B cell (primary cell): ENCODE measurements at places on chromosomes 5 and 9. TPM values are rescaled to one million over a fixed set of nuclear protein-coding genes. Genes with fewer than 3 reads are reported as not detected.

GRCh38 chr9:123084256-123084655 is 50.8 kb downstream of the GPR21 start:
- no peak for DNase-seq

DNA sequence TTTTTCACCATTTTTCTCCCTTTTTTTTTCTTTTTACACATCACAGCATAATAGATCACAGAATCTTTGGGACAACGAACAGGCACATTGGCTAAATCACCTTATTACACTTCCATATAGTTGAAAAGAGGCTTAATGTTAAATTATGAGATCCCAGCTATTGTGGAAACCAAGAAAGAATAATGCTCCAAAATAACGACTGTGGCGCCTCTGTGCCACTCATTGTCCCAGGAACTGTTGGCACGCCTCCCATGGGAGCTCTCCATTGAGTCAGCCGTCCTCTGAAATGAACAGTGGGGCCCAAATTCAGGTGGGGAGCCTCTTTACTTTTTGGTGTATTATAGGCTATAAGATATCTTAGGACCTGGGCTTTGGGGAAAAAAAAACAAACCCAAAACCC is 82.2 kb upstream of the NFIB start:
- DNase-seq, result no peak

- no peak for DNase-seq
Measured at GRCh38 chr5:33430983-33431382, 9.8 kb upstream of the TARS1 start.

DNA sequence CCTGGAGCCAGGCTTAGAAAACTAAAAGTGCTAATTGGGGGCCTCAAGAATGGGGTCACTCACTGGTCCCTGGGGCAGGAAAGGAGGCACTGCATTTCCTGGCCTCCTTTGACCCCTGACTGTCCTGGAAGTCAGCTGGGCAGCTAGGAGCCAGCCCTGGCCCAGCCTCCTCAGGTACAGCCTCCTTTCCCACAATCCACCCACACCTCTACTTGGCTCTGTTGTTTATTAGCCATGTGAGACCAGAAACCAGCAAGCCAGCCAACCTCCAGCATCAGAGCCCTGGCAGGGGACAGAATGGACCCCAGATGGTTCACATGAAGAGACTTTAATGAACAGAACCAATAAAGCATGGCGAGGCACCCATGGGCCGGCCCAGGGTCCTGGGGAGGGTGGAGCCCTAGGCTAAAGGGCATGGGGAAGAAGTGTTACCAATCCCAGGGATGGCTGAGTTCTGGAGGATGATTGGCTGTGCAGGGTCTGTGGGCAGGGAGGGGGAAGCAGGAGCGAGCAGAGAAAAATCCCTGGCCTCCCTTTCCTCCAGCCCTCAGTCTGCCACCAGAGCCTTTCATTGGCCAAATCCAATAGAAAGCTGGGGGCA is 55.3 kb upstream of the ANGPTL2 start:
- DNase-seq, result no peak

ADAMTS6 gene
- 11.9 and 12.3 TPM in 2 replicates for total RNA-seq

DNA sequence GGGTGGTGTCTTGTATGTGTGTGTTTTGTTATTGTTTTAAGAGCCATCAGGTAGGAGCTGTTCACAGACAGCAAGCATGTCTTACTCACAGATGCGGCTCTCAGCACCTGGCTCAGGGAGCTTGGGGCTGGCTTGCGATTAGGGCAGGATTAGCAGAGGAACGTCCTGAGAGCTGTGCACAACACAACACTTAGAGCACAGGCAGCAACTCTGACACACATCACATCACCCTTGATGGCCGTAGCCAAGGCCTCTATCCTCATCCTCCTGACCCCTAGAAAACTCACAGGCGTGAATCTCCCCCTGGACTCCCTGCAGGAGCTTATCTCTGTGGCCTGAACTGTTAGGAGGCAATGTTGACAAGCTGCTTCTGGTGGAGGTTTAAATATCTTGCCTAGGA is 7.1 kb upstream of the IL17B start:
- no peak for DNase-seq

TMEM215 gene
- not detected in 2 replicates for total RNA-seq

GRCh38 chr9:130681769-130682420 is 11.7 kb upstream of the EXOSC2 start:
- peak; percentile 61 for DNase-seq

DNA sequence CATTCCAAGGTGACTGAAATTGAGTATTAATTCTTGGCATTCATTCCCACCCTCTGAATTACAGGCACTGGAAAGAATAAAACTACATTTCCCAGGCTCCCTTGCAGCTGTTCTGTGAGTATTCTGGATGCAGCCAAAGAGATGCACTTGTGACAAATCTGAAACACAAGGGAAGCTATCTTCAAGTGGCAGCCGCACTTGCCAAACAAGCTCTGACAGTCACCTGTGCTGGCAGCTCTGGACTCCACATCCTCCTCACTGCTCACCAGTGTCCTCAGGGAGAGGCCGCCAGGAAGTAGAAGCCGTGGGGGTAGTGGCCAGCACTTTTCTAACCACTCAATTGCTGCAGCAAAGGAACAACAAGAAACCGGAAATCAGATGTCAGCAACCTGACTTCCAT is 275.0 kb downstream of the NR2F1-AS1 start:
- DNase-seq, result no peak

DNA sequence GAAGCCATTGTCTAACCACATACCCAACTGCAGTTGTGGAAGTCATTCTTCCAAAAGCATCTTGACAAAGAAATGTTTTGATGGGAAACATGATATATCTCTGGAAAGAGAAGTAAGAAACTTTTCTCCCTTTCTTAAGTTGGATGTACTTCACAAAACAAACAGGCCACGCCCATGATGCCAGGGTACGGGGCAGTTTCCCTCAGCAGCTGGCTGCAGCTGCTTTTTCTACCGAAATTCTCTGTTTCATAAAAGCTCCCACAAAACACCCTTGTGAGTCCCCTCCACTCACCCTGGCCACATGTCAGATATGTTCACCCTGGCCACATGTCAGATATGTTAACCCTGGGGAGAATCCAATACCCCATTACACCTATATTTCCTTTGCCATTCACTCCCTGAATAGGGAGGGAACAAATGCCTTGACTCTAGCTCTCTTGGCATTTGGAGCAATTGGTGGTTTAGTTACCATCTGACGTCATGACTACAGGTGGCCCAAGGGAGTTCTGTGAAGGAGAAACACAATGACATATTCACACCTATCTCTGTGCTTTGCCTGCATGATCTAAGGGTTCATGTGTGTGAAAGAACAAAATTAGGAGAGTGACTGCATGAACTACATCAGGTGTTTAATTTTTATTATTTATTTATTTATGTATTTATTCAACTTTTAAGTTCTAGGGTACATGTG is 103.0 kb downstream of the AOPEP start:
- no peak for DNase-seq

DNA sequence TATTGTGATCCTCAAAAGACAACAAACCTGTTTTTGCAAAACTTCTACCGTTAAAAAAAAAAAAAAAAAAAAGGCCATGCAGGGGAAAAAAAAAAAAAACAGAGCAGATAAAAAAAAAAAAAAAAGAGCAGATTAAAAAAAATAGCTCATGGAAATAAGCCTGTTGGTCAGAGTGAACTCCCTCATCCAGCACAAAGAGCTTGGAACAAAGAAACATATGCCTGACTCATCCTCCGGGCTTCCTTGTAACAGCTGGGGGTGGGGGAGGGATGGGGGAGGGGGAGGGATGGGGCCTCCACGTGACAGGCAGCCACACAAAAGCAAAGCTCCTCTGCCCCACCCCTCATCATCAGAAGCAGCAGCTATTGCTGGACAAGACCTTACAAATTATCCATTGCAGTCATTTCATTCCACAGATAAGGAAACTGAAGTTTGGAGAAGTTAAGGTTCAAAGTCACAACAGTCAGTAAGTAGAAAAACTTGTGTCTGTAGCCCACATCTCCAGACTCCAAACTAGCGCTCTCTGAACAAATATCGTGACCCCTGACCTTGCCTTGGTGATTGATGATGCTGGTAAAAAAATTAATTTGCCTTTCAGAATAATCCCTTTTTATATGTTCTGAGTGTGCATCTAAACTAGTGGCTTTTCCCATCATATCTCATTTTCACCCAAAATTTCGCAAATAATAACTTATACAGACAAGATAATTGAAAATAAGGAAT is 38.9 kb downstream of the SLC35D2 start:
- DNase-seq, result no peak

- DNase-seq, result peak; percentile 62
Measured at GRCh38 chr5:89268460-89268859, 385.5 kb upstream of the MEF2C start.

PTGES gene
- not detected in 2 replicates for total RNA-seq

GRCh38 chr5:157116483-157116954 is 7.7 kb upstream of the HAVCR2 start:
- DNase-seq, result no peak

DNA sequence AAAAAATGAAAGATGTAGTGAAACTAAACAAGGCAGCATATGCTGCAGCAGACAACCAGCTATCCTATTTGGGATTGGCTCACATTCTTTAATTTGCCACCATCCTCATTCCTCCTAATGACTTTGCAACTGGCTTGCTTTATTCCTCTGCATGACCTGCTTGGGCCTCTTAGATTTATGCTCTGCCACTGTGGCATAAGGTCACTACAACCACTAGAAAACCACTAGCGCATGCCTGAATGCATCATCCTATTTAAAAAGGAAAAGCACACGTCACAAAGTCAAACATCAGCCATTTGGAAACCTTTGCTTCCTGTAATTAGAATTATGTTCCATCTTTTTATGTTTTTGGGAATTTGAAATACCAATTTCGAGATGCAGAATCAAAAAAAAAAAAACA is 40.8 kb upstream of the CCDC152 start:
- DNase-seq, result no peak

DNA sequence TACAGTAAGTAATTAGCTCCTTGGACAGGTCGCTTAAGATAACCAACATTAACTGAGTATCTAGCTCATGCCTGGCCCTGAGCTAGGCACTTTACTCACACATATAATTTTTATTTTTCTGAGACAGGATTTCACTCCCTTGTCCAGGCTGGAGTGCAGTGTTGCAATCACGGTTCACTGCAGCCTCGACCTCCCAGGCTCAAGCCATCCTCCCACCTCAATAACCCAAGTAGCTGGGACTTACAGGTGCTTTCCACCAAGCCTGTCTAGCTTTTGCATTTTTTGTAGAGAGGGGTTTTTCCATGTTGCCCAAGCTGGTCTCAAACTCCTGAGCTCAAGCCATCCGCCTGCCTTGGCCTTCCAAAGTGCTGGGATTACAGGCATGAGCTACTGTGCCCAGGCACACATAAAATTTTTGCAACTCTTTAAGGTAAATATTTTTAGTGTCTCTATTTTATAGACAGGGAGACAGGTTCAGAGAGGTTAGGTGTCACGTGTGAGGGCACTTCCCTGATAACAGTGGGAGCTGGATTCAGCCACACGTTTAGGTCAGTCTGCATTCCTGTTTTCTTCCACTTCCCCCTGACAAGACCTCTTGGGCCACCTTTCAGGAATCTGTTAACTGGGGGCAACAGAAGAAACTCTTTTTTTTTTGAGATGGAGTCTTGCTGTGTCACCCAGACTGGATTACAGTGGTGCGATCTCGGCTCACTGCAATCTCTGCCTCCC is 18.2 kb downstream of the HBEGF start:
- DNase-seq, result no peak

DNA sequence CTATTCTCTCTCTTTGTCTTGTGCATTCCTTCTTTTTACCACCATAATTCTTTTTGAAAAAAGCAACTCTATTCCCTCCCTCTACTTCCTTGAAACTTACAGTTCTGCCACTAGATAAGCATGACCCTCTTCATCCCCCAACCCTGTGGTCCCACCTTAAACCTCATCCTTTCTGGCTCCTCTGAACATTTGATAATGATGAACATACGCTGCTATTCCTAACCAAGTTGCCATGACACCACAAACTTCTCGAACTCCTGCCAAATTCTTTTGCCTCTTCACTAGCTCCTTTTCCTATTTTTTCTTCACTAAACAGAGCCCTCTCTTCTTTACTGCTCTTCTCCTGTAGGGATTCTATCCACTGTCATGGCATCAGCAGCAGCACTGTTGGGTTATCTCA is 57.1 kb downstream of the MOCS2 start:
- no peak for DNase-seq

- no peak for DNase-seq
Measured at GRCh38 chr5:175836737-175837136, 34.6 kb upstream of the CPLX2 start.

DNA sequence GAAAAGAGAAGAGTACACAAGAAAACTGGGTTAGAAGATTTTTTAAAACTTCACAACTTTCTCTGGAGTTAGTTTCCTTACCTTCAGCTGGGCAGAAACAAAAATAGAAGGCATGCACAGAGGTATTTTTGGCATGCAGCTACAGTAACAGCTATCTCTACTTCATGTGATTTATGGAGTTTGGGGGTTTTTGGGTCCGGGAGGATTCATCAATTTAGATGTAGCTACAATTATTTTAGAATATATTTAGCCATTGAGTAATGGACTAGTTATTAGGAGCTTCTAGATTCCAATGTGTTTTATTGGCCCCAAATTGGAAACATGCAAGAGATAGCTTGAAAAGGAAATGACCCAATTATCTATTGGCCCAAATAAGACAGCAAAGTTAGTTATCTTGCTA is 91.6 kb upstream of the TNFAIP8 start:
- no peak for DNase-seq

PRELID2 gene
- 2.7 and 3.4 TPM in 2 replicates for total RNA-seq

DNA sequence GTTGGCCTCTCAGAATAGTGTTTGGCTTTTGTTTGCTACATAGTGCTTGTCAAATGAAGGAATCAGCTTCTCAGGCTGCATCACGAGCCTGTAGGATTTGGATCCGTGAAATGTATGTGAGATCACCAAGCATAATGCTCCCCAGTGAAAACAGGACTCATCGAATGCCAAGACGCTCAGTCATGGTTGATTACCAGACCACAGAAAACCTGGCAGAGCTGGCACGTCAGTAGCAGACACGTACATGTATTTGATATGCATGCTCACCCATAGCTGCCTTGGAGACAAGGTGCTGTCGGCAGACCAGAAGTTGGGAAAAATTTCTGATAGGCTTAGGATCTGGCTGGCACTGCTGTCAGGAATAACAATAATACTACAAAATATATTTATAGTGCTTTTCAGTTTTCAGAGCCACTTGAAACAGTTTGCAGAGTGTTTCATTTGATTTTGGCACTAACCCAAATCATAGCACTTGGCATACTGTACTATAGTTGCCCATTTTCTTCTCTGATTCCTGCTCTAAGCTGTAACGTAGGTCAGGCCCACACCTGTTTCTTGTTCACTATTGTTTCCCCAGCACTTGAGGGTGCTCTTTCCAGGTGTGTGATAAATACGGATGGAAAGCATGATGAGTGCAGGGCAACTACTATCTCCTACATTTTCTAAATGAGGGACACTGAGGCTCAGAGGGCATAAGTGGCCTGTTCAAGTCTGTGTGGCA is 226.1 kb downstream of the NR3C1 start:
- no peak for DNase-seq

- no peak for DNase-seq
Measured at GRCh38 chr5:35717718-35718117, 100.1 kb downstream of the SPEF2 start.

GHR gene
- not detected in 2 replicates for total RNA-seq

FOXD4L3 gene
- total RNA-seq, result 0.22 TPM in 2 replicates

DNA sequence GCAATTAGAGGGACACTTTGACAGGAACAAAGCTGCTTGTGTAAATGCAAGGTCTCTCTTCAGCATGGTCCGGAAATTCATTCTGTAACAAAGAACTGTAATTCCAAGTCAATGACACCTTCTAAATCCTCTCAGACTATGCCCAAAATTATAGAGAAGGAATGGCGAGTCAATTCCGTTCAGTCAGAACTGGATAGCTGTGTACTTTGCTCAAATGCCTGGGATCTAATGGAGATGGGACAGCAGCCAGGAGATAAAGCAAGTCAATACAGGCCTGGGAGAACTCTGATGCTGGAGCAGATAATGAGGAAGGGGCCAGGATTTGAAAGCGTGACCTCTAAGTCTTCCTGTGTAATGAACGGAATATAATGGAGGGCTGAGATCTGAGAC is 96.4 kb upstream of the SPRY4 start:
- no peak for DNase-seq

SGCD gene
- total RNA-seq, result not detected in 2 replicates
